ENCODE measurements at places on chromosomes 6 and 20.

DNA sequence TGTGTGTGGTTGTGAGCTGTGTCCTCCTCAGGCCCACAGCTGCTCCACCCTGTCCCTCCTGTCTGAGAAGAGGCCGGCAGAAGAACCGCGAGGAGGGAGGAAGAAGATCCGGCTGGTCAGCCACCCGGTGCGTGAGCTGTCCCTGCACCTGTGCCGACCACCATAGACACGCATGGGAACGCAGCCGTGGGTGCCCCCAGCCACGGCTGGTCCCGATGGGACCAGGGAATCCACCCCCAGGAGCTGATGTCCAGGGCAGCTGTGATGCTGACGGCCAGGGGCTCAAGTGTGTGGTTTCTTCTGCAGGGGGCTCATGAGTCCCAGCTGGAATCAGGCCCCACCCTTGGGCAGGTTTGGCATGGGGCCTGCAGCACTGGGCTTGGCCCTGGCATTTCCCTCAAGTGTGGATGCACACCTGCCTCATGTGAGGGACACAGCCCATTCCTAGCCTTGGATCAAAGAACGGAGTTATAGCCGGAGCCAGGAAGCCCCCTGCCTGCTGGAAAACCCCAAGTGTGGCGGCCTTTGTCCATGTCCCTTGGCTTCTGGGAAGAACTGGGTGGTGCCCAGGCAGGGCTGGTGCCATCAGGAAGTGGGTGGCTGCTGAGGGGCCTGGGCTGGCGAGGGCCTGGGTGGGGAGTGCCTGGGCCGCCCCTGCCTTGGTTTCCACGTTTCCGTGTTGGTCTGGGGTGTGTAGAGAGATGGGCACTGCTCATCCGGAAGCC, 4.6 kb upstream of the TNFRSF6B start:
- no peak for DNase-seq

GRCh38 chr6:28400122-28400451, 540 bp upstream of the ZSCAN12 start:
- DNase-seq: no peak

DNA sequence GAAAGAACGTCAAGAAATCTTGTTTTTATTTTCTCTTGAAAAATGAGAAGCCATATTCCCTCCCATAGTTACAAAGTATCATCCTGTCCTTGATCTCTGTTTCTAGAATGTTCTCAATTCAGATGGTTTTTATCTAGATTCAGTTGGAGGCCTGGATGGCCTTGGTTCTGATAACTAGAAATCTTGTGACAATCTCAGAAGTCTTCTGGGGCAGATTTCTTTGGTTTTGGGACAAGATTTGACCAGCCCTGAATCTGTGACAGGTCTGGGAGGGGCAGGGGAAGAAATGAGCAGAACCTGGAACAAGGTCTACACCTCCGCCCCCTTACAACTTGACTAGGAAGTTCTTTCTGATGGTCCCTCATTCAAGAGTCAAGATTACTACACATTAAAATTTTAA, 41.4 kb upstream of the AKIRIN2 start:
- no peak for DNase-seq

DNA sequence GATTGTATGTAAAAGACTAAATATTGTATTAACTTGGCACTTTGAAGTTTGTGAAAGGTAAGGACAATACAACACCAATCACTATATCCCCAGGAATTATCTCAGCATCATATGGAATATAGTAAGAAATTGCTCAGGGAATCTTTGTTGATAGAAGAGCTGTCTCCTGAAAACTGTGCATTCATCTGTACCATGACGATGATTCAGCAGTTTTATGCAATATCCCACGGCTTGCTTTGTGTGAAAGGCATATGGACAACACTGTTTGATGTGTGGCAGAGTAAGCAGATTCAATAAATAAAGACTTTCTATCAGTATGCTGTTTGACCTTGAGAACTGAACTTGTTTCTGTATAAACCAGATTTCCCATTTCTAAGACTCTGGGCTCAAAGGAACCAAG, 147.5 kb upstream of the PLN start:
- DNase-seq: peak; percentile 27

- DNase-seq: no peak
These were observed 81.6 kb downstream of the PXDC1 start for GRCh38 chr6:3669916-3670315.

GRCh38 chr6:46051962-46052361, 36.3 kb upstream of the CLIC5 start:
- no peak for DNase-seq

DNA sequence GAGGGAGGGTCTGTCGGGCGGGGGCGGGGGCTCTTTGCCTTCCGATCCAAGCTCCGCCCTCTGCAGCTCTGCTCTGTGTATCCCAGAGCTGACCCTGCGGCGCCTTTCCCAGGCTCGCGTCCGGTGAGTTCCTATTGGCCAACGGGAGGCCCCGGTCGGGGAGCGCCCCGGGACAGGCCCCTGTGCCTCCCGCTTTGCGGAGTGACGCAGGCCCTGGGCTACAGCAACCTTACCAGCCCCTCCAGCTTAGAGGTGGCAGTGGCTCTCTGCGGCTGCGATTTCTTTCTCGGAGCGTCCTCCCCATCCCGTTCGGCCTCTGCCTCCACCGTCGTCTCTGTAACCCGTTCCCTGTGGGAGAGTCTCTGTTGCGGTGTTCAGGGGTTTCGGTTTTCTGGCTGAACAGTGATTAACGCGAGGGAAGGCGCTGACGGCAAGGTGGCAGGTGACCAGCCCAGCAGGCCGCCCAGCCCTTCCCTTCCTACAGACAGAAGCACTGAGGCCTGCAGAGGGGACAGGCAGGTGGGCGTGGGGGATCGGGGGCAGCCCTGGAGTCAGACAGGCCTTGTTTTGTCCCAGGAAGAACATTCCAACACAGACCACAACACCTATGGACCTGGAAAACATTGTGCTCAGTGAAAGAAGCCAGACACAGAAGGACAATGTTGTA, 18.1 kb upstream of the CEBPB start:
- DNase-seq: peak; percentile 65

GRCh38 chr20:62721511-62722370, 13.1 kb downstream of the NTSR1 start:
- no peak for DNase-seq

DNA sequence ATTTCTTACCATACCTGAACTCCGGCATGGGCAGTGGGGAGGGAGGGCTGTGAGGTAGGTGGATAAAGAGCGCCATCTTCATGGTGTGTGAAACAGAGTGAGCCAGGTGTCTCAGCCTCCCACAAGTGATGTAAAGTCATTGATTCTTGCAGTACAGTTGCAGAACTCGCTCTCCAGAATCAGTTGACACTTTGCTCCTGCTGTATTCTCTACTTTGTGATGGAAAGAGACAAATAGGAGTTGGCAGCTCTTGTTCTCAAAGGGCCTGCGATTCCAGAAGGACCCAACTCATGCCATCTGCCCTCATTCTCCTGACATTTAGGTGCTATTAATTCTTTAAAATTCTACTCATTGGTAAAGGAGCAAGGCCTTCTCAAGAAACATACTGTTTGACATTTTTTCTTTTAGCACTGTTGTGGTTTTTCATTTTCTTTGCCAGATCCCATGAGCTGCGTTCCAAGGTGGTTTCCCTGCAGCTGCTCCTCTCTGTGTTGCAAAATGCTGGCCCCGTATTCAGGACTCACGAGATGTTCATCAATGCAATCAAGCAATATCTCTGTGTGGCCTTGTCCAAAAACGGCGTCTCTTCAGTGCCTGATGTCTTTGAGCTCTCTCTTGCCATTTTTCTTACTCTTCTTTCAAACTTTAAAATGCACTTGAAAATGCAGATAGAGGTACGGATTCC, 49.3 kb downstream of the ARFGEF2 start:
- no peak for DNase-seq

Data from IMR-90 (cell line).